Activated CD4-positive, alpha-beta T cell treated with anti-CD3 and anti-CD28 coated beads for 36 hours (primary cell): ENCODE measurements at places on chromosomes 1 and 21. TPM values are rescaled to one million over a fixed set of nuclear protein-coding genes. Genes with fewer than 3 reads are reported as not detected.

Gene GRIK3
- not detected for total RNA-seq

DNA sequence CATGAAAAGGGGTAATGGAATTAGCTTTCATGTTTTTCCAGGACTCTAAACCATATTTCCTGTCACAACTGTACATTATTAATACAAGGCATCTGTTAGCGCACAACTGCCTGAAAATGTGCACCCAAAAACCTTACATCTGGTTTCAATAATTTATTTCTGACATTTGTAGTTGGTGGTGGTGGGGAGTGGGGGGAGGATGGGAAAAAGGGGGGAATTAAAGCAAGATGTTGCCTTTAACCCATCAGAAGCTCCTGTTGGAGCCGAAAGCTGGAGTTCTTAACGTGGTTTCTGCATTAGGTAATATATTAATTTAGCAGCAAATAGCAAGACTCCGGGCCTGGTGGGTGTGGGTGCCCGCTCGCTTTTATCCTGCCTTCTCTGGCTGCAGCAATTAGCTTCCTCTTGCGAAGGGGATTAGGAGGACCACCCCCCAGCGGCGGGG is 36.9 kb upstream of the HHAT start:
- H3K27ac ChIP-seq = no peak overlapping the region
- no peak overlapping the region for H3K4me3 ChIP-seq
- peaks cover 5% of the 10 kb centered on the region for H3K4me1 ChIP-seq
- no peak for DNase-seq
- peaks cover 52% of the 10 kb centered on the region for H3K27me3 ChIP-seq

GRCh38 chr1:226185141-226186036 is 1.2 kb downstream of the ACBD3 start:
- peaks cover 41% of the 10 kb centered on the region for H3K4me1 ChIP-seq
- H3K27me3 ChIP-seq = no peaks in the 10 kb centered on the region
- no peak for DNase-seq
- H3K4me3 ChIP-seq = peak overlapping the region; percentile 91

Gene MPL
- total RNA-seq = not detected

Gene AMIGO1
- total RNA-seq = 1.8 TPM

Gene KRTAP10-7
- not detected for total RNA-seq

- H3K27ac ChIP-seq = peak overlapping the region; percentile 30
- peaks cover 52% of the 10 kb centered on the region for H3K4me1 ChIP-seq
- DNase-seq = peak; percentile 42
Measured at GRCh38 chr1:212613440-212614335, 5.1 kb downstream of the ATF3 start.

Gene TBX15
- total RNA-seq = not detected

Gene LMX1A
- not detected for total RNA-seq

Gene NTMT2
- total RNA-seq = not detected

Gene AP4B1
- 27.7 TPM for total RNA-seq

Gene ATXN7L2
- 11.7 TPM for total RNA-seq

DNA sequence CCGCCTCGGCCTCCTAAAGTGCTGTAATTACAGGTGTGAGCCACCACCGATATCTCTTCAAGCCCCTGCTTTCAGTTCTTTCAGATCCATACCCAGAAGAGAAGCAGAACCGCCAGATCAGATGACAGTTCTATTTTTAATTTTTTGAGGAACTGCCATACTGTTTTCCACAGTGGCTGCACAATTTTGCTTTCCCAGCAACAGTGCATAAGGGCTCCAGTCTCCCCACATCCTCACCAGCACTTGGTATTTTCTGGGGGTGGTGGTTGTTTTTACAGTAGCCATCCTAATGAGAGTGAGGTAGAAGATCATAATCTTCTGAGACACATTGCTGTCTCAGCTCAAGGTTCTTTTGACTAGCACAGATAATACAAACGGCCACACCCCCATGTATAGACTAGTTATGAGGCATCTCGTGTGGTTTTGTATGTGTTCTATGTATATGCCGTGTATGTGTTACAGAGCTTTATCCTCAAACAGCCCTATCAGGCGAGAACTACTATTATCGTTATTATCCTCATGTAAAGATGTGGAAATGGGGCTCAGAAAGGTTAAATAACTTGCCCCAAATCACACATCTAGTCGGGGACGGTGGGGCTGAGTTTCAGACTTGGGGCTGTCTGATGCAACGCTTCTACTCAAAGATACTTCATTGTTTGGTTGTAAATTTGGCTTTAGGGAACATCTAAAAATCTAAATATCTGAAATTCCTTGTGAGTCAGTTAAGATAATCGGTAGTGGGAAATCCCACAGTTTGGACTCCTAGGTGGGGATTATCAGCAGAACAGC is 12.0 kb downstream of the FHAD1 start:
- no peak for DNase-seq
- no peak overlapping the region for H3K4me3 ChIP-seq
- no peak overlapping the region for H3K27ac ChIP-seq
- no peaks in the 10 kb centered on the region for H3K36me3 ChIP-seq
- H3K4me1 ChIP-seq = peaks cover 20% of the 10 kb centered on the region

Gene MYCL
- total RNA-seq = 0.16 TPM

Gene OR14K1
- not detected for total RNA-seq

Gene C4BPB
- total RNA-seq = 1.4 TPM

DNA sequence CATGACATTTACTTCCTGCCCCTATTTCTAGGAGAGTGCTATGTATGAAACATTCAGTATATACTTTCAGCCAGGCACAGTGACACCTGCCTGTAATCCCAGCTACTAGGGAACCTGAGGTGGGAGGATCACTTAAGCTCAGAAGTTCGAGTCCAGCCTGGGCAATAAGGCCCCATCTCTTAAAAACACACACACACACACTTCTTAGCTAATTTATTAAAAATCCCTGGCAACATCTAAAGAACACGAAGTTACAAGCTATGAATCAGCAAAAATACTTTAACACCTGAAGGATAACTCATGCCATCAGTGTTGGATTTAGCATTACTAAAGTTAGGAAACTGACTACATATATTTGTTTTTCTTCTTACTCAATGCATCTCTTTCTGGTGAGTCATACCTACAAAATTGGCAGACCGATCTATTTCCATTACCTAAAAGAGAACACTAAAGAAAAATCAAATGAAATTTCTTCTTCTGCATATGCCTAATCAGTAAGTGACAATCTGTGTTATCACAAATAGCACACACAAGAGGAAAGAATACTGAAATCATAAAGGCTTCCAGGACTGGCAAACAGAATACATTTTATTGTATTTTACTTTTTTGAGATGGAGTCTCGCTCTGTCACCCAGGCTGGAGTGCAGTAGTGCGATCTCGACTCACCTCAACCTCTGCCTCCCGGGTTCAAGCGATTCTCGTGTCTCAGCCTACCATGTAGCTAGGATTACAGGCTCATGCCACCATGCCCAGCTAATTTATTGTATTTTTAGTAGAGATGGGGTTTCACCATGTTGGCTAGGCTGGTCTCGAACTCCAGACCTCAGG is 41.4 kb downstream of the RNF115 start:
- no peaks in the 10 kb centered on the region for H3K27me3 ChIP-seq
- no peak overlapping the region for H3K27ac ChIP-seq
- no peak for DNase-seq

DNA sequence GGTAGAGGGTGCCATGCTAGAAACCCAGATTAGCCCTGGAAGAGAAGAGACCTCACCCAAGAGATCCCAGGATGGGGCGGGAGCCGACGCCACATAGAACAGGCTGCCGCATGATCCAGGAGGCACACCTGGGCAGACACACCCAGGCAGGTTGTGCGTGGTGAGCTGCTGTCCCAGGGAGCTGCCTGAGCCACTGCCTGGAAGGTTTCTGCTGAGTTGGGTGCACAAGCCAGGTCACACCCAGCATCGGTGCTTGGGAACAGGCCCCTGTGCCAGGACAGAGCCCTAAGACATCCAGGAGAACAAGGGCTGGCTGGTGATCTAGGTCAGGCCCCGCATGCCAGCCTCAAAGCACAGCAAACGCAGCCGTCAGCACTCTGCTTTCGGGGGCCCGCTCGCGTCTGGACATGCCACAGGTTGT is 40.2 kb downstream of the CTNNBIP1 start:
- H3K27ac ChIP-seq = no peak overlapping the region
- H3K27me3 ChIP-seq = no peaks in the 10 kb centered on the region
- DNase-seq = no peak
- no peaks in the 10 kb centered on the region for H3K4me1 ChIP-seq

DNA sequence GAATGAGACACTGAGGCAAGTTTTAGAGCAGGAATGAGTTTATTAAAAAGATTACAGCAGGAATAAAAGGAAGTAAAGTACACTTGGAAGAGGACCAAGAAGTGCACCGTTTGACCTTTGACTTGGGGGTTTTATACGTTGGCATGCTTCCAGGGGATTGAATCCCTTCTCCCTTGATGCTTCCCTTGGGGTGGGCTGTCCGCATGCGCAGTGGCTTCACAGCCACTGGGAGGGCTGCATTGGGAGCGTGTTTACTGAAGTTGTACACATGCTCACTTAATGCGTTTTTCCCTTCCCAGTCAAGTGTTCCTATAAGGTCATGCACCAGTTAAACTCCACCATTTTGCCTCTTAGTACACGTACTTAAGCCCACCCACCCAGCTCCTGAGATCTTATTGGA is 72.4 kb upstream of the MARK1 start:
- H3K27ac ChIP-seq = no peak overlapping the region
- H3K36me3 ChIP-seq = no peaks in the 10 kb centered on the region

DNA sequence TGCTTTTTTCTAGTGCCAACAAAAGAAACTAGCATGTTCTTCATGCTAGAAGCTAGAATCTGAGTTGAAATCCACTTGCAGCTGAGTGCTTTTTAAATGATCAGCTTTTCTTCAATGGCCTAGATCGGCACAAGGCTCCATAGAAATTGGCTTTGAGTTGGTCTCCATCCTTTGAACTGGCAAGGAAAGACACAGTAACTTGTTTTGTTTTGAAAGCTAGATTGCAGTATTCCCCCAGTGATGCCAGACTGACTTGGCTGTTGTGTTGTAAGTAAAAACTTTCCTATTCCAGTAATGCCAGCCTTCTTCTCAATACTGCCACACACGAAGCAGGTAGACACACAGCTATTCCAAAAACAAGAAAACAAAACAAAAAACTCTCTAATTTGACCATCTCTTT is 139.1 kb downstream of the FMN2 start:
- no peak overlapping the region for H3K4me3 ChIP-seq
- H3K4me1 ChIP-seq = no peaks in the 10 kb centered on the region
- no peak overlapping the region for H3K27ac ChIP-seq
- DNase-seq = no peak
- H3K36me3 ChIP-seq = no peaks in the 10 kb centered on the region

DNA sequence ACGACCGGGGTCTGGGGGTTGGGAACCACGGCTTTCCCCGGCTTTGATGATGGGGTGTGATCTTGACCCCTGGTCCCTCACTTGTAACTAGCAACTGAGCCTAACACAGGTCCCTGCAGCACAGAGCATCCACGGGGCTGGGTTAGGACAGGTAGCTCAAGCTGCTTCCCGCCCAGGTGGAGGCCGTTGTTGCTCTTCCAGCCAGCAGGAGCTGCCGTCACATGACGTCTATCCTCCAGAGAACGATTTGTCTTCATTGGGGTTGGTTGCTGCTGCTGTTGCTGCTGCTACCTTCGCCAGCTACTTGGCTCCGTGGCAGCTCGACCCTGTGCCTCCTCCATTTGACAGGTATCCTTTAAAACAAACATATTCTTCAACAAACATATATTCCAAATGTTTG is 74.3 kb upstream of the ADAR start:
- no peak overlapping the region for H3K4me3 ChIP-seq
- peaks cover 4% of the 10 kb centered on the region for H3K36me3 ChIP-seq
- no peaks in the 10 kb centered on the region for H3K27me3 ChIP-seq
- no peak overlapping the region for H3K27ac ChIP-seq
- no peaks in the 10 kb centered on the region for H3K4me1 ChIP-seq

- H3K36me3 ChIP-seq = no peaks in the 10 kb centered on the region
- peaks cover 37% of the 10 kb centered on the region for H3K4me1 ChIP-seq
- peak within 1 kb of the TSS; percentile 51 for H3K27ac ChIP-seq
- H3K27me3 ChIP-seq = peaks cover 91% of the 10 kb centered on the region
- peak; percentile 72 for DNase-seq
Measured at GRCh38 chr1:213987927-213988506, at the start of gene PROX1. Gene PROX1, plus strand, starts transcription at chr1:213987973. Its CDS starts 8,563 bp downstream, at chr1:213996536.

- peaks cover 18% of the 10 kb centered on the region for H3K4me1 ChIP-seq
- no peak for DNase-seq
- no peak overlapping the region for H3K27ac ChIP-seq
- H3K27me3 ChIP-seq = no peaks in the 10 kb centered on the region
- H3K36me3 ChIP-seq = peaks cover 40% of the 10 kb centered on the region
- no peak overlapping the region for H3K4me3 ChIP-seq
Measured at GRCh38 chr1:193143285-193143684, 21.5 kb downstream of the CDC73 start.

DNA sequence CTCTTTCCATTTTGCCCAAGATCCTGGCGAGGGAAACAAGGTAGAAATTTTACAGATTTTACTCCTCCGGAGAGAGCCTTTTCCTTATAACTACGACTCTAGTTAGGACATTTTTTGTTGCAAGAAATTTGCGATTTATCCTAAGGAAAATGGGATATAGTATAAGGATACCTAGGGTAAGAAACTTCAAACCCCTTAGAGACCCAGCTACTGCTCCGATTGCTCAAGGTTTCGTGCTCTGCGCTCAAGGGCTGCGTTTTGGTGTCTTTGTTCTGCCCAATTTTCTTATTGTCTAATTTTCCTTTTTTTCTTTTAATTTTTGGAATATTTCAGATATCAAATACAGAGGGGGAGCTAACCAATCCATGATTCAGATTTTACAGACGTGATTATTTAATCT is 1.5 kb downstream of the TTC3 start:
- H3K4me1 ChIP-seq = peaks cover 54% of the 10 kb centered on the region
- DNase-seq = no peak
- H3K27me3 ChIP-seq = no peaks in the 10 kb centered on the region
- H3K4me3 ChIP-seq = peak overlapping the region; percentile 99
- H3K27ac ChIP-seq = peak overlapping the region; percentile 92
- H3K36me3 ChIP-seq = peaks cover 24% of the 10 kb centered on the region

DNA sequence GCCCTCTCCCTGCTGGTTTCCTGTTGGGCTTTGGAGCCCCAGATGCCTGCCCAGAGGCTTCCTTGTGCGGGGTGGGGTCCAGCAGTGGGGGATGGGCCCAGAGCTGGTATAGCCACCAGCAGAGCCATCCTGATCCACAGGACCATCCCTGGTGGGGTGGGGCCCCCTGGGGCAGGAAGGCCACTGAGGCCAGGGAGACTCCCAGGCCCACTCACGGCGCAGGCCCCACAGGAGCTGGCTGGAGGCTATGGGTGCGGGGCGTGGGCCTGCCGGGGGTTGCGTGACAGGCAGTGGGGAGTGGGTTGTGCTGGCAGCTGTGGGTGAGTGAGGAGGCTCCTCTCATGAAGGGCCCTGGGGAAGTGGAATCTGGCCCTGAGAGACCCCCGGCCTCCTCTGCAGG is 5.7 kb downstream of the LRRC3 start:
- DNase-seq = no peak
- H3K27me3 ChIP-seq = no peaks in the 10 kb centered on the region
- H3K36me3 ChIP-seq = no peaks in the 10 kb centered on the region
- H3K27ac ChIP-seq = no peak overlapping the region

GRCh38 chr1:106223213-106223612 is 833.3 kb upstream of the PRMT6 start:
- H3K4me1 ChIP-seq = no peaks in the 10 kb centered on the region
- H3K4me3 ChIP-seq = no peak overlapping the region
- H3K27me3 ChIP-seq = no peaks in the 10 kb centered on the region
- H3K36me3 ChIP-seq = no peaks in the 10 kb centered on the region
- no peak overlapping the region for H3K27ac ChIP-seq

Gene CBR1
- 48.6 TPM for total RNA-seq

Gene BEND5
- total RNA-seq = 34.7 TPM

GRCh38 chr21:25300632-25301031 is 306.6 kb downstream of the MRPL39 start:
- no peak overlapping the region for H3K4me3 ChIP-seq
- H3K27me3 ChIP-seq = peaks cover 2% of the 10 kb centered on the region
- H3K4me1 ChIP-seq = peaks cover 5% of the 10 kb centered on the region
